Endothelial cell (in vitro differentiated cells): ENCODE measurements at places on chromosomes 12 and 14.
A peak's percentile ranks its signal among the peaks of the same experiment; 100 is the strongest.

- no peak overlapping the region for H3K27ac ChIP-seq
- H3K36me3 ChIP-seq: no peaks in the 10 kb centered on the region
- no peak overlapping the region for H3K4me3 ChIP-seq
- DNase-seq: no peak
- H3K4me1 ChIP-seq: peaks cover 25% of the 10 kb centered on the region
- H3K27me3 ChIP-seq: peaks cover 11% of the 10 kb centered on the region
Measured at GRCh38 chr12:26120561-26121274, 4.1 kb downstream of the BHLHE41 start.

DNA sequence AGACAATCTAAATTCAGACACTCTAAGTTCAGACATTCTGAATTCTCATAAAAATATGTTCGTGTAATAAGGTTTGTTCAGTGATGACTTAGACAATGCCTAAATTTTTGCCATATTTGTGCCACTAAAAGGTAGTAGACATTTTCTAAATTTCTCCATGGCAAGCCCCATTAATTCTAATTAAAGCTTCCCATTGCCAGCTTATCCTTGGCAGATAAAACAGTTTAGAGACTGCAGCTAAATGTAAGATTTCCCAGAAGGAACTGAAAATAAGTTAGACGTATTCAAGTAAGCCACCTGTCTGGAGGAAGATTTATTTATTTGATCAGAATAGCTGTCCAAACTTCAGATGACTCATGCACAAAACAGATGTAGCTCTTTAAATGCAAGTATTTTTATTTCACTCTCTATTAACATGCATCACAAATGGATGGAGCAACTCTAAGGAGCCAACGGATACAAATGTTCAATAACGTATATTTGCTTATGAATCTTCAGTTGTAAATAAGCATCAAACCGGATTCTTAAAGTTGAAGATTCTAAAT, 130.4 kb downstream of the SLC2A13 start:
- no peak overlapping the region for H3K4me3 ChIP-seq
- peaks cover 4% of the 10 kb centered on the region for H3K36me3 ChIP-seq
- DNase-seq: no peak
- H3K4me1 ChIP-seq: no peaks in the 10 kb centered on the region

DNA sequence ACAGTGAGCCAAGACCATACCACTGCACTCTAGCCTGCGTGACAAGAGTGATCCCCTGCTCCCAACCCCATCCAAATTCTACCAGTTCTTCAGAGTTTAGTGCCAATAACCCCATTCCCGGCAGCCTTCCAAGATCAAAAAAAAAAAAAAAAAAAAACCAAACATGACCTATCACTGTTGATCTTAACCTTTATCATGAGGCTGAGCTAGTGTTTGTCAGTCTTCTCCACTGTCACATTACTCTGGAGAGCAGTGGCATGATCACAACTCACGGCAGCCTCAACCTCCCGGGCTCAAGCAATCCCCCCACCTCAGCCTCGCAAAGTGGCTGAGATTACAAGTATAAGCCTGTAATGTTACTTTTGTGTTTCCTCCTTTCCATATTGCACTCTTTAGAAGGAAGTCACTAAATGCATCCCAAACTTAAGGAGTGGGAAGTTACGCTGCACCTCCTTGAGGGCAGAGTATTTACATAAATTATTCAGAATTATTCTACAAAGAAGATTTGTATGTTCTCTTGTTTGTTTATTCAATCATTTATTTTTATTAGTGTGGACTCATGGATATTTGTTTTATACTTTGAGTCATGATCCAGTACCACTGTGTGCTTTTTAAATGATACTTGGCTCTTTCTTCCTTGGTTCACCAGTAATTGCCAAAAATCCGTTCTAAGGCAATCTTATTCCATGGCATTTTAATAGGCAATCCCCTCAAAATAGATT, 31.5 kb upstream of the FAM222A start:
- H3K4me3 ChIP-seq: no peak overlapping the region
- H3K4me1 ChIP-seq: no peaks in the 10 kb centered on the region
- DNase-seq: no peak
- peaks cover 9% of the 10 kb centered on the region for H3K27me3 ChIP-seq
- H3K36me3 ChIP-seq: no peaks in the 10 kb centered on the region

- peak overlapping the region; percentile 88 for H3K4me3 ChIP-seq
- H3K4me1 ChIP-seq: peaks cover 11% of the 10 kb centered on the region
- no peak for DNase-seq
- peaks cover 12% of the 10 kb centered on the region for H3K36me3 ChIP-seq
- peaks cover 16% of the 10 kb centered on the region for H3K27me3 ChIP-seq
Measured at GRCh38 chr12:93573552-93574223, 1.2 kb downstream of the SOCS2 start.

DNA sequence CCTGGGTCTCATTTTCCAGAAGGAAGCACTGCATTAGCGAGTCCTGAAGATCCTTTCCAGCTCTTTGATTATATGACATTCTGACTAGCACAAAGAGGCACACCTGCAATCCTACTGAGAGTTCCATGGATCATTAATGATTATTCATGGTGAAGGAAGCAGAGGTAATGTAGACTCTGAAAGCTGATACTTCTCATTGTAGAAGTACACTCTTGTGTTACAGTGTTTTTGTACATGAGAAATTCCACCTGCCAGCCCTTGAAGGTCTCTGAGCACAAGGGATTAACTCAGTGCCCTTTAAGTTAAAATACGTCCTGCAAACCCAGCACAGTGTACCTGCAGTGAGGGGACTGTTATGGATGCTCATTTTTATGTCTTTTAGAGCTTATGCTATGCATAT, 558.8 kb upstream of the FBXO33 start:
- H3K4me1 ChIP-seq: no peaks in the 10 kb centered on the region
- no peaks in the 10 kb centered on the region for H3K36me3 ChIP-seq
- no peak overlapping the region for H3K27ac ChIP-seq
- peaks cover 2% of the 10 kb centered on the region for H3K27me3 ChIP-seq
- DNase-seq: no peak

DNA sequence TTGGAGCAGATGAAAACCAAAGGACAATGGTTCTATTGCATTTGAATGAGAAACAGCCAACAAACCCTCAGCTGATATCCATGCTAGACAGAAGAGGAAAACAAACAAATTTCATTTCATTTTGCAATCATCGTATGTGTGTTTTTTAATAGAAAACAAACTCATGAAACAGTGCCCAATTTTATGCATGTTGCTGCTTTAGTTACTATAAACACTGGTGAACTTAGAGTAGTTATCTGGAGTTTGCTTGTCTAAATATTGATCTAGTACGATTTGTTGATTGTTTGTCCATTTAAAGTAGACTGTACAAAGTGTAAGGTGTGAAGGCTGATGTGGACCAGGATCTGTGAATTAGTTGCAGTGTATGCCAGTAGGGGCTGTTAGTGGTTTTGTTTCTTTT, 166.6 kb downstream of the KITLG start:
- DNase-seq: no peak
- H3K36me3 ChIP-seq: no peaks in the 10 kb centered on the region
- no peak overlapping the region for H3K27ac ChIP-seq
- peaks cover 18% of the 10 kb centered on the region for H3K4me1 ChIP-seq
